ENCODE measurements at places on chromosomes 7 and 10.

- no peak for DNase-seq
Measured at GRCh38 chr7:76225951-76226350, 24.3 kb downstream of the SRRM3 start.

- no peak for DNase-seq
Measured at GRCh38 chr7:130369110-130369711, 11.1 kb upstream of the CPA1 start.

GRCh38 chr10:89440226-89441009, 26.1 kb downstream of the IFIT5 start:
- DNase-seq, result no peak

DNA sequence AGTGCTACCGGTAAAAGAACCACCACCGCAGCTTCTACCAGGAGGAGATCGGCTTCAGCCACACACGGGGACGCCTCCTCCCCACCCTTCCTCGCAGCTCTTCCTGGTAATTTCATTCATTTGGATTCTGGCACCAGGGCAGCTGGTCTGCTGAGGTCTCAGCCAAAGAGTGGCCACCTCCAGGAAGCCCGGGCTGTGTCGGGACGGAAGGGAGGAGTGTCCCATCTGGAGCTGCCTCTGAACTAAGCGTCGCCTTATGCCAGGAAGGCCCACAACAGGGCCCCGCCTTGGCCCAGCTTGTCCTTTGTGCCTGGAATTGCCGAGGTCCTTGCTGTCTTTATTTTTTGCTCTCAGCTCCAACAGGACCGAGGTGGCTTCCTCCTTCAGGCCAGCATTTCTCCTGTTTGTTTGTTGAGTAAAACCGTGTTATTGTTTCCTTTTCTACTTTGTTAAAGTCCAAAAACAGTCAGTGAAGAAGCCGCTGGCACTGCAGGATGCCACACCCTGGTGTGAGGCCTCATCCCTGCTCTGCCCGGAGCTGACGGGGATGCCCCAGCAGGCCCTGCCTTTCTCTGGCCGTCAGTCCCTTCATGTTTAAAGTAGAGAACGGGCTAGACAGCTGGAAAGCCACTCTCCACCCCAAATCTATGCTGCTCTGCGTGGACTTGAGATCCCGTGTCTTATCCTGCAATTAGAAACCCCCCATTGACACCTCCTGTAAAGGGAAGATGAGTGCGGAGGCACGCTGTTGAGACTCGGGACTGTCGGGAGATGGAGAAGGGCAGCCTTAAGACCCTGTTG, 24.5 kb upstream of the TTYH3 start:
- DNase-seq, result no peak

DNA sequence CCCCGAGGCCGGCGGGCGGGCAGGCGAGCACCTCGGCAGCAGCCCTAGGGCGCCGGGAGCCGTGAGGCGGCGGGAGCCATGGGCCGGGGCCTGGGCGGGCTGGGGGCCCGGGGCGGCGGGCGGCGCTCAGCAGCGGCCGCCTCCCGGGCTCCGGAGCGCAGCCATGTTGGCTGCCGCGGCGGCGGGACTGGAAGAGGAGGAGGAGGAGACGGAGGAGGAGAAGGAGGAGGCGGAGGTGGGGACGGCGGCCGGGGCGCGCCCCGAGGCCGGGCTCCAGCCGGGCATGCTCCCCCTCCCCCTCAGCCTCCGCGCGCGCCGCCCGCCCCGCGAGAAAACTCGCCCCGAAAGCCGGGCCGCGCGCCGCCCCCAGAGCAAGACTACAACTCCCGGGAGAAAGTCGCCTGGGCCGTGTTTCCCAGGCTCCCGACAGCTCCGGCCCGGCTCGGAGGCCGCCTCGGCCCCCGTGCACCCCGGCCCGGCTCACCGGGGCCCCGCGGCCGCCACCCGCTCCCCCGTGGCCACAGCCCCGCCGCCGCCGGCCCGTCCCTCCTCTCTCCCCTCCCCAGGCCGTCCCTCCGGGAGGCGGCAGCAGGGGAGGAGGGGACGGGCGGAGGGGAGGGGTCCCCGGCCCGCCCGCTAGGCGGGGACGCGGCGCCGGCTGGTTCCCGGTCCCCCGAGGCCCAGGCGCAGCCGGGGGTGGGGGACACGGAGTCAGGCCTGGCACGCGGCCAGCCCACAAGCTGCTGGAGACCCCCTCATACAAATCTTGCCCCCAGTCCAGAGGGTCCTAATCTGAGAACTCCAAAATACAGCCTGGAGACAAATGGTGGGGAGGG, at the start of gene DLG5:
DLG5 (minus strand) TSS at position 190 of the 836 bp plus-strand sequence. CDS start 235 bp downstream, outside the sequence.
- DNase-seq, result peak; percentile 24

GRCh38 chr7:128139406-128139805, 101.7 kb upstream of the LEP start:
- no peak for DNase-seq

- DNase-seq, result no peak
Measured at GRCh38 chr10:5543623-5544022, 18.9 kb downstream of the CALML3 start.

GRCh38 chr7:158657189-158657746, 47.3 kb downstream of the NCAPG2 start:
- DNase-seq, result no peak

- no peak for DNase-seq
Measured at GRCh38 chr7:151088019-151088855, 2.0 kb downstream of the AGAP3 start.

DNA sequence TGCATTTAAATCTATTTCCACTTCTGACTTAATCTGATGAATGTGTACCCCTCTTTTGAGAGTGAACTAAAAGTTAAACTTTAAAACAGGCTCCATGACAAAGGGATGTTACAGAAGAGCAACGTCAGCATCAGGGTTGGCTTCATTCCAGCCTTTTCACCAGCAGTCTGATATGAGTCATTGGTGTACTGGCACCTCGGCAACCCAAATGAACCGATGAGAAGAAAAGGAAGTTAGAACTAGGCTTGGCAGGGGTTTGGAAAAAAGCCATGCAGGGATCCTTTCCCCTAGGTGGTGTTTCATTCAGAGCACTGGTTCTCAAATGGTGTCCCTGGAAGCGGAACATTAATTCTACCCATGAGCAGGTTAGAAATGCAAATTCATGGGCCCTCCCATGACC, 53.6 kb downstream of the SEC61G start:
- no peak for DNase-seq

DNA sequence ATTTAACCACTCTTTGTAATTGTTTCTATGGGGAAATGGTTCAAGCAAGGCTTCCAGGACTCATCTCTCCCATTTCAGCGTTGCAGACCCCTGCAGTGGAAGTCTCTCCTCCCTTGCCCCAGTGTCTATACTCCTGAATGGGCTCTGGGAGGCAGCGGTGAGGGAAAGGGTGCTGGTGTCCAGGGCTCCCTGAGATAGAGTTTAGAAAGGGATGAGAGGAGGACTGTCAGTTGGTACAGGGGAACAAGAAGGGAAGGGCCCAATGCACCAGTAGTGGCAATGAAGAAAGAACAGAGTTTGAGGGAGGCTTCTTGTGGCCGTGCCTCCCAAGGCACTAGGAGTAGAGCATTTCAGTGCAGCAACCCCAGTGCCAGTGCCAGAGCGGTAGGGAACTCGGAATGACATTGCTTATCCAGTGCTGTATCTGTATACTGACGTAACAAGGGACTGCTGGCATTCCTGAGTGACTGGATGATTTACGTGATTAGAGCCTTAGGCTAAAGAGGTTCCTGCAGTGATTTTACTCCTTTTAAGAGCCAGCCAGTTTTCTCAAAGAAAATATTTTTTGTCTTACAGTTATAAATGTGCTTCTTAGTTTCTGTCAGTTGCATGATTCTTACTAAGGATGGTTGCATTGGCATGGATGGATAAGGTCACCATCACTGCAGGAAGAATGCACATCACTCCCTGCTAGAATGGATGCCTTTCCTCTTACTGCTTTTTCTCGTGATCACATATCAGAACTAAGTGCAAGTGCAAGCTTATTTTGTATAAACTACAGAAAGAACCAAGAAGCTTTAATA, 28.0 kb downstream of the PRPF18 start:
- DNase-seq, result no peak

DNA sequence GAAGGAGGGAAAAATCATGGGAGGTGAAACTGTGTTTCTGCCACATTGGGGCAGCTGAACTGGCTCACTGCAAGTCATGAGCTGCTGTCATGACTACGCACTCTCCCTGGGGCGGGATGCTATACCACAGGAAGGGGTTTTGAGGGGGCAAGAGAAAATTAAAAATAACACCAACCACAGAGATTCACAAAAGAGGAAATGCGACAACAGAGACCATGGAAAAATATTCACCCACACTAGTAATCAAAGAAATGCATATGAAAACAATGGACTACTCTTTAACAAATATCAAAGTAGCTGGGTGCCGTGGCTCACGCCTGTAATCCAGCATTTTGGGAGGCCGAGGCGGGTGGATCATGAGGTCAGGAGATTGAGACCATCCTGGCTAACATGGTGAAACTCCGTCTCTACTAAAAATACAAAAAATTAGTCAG, 65.2 kb upstream of the TM9SF3 start:
- DNase-seq, result no peak

DNA sequence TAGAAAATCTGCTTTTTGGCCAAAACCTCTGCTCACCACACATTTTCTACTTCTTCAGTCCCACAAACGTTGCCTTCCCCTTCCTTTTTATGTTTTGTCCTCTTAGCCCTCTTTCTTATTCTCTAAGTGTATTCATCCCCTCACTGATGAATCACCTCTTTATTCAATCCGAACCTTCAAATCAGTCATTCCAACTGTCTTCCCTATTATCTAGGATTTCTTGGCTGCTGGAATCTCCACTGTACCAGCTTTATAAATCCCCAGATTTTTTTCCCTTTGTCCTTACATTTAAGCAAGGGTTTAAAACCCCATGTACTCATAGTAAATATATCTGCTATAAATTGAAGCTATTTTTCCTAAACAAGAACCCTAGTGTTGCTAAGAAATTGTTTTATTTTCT, 176.9 kb downstream of the SEMA3A start:
- no peak for DNase-seq

- no peak for DNase-seq
Measured at GRCh38 chr7:91660734-91661356, 219.7 kb downstream of the MTERF1 start.

Measured in CD4-positive, alpha-beta T cell treated with Interleukin-6 for 4 hours (primary cell).